ENCODE measurements at places on chromosomes 11 and 22. TPM values are rescaled to one million over a fixed set of nuclear protein-coding genes. Genes with fewer than 3 reads are reported as not detected.

Gene SLCO2B1
- 692 TPM for total RNA-seq

Gene PRRG4
- total RNA-seq, result 2.3 TPM

Gene CPT1B
- 14.6 TPM for total RNA-seq

Gene NEFH
- total RNA-seq, result 0.85 TPM

Gene DEFB131B
- not detected for total RNA-seq

Gene PKNOX2
- 9.2 TPM for total RNA-seq

Gene SPCS2
- total RNA-seq, result 26.7 TPM

Gene TENM4
- 6.1 TPM for total RNA-seq

Gene MRGPRF
- total RNA-seq, result 67.5 TPM

Gene OR5B21
- total RNA-seq, result not detected

Gene SCUBE1
- 25.0 TPM for total RNA-seq

Gene NRIP3
- total RNA-seq, result 5.3 TPM

Gene NLRP14
- total RNA-seq, result not detected

Gene OR8D4
- total RNA-seq, result not detected

Gene LYVE1
- total RNA-seq, result 121 TPM

Gene ACTN3
- not detected for total RNA-seq
